ENCODE measurements at places on chromosomes 3 and 15.

- DNase-seq, result no peak
Measured at GRCh38 chr3:141348837-141349236, 19.5 kb upstream of the ZBTB38 start.

DNA sequence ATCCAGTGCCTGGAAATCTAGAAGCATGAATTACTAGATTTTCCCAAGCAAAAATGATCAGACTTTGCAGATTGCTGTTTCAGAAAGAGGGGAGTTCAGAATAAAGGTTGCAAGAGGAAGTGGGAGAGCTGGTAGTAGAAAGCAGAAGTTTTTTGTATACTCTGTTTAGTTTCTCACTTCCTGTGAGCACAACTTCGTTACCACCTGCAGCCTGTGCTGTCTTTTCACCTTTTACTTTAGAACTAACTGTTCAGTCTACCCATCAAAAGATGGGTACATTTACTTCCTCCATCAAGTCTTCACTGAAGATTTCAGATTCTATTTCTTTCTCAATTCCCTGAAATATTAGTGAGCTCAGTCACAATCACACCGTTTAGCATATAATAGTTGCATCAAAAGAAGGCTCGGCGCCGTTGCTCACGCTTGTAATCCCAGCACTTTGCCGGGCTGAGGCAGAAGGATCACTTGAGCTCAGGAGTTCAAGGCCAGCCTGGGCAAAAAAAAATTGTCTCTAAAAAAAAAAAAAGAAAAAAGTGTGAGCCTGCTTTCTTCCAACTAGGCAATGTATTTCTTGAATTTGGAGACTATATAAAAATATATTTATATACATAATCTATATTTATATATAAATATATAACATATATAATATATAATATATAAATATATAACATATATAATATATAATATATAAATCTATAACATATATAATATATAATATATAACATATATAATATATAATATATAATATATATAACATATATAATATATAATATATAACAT, 1.8 kb upstream of the CEP97 start:
- DNase-seq, result no peak

GRCh38 chr3:46375814-46376213, 5.1 kb downstream of the CCR5 start:
- DNase-seq, result no peak

DNA sequence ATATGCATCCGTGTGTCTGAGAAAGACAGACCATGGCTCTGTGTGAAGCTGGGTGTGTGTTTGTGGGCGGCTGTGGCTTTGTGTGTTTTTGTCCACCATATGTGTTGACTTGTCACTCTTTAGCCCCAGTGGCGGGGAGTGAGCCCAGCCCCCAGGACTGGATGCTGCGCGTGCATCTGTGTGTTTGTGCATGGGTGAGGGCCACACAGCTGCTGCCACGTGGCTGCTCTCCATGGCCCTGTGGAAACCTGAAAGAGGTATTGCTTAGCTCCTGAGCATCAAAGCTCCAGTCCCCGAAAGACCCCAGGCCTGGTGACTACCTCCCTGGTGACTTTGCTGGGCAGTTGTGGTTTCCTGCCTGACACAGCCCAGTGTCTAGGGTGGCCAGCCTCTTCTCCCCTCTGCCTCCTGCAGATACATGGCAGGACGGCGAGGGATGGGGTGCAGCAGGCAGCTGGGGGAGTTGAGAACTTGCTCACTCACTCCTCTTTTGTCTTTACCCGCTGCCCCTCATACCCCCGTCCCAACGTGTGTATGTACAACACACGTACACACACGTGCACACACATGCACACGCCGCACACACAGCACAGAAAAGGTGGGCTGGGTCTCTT, 6.5 kb downstream of the EPHB3 start:
- DNase-seq, result no peak

GRCh38 chr3:152174876-152175527, 93.7 kb upstream of the MBNL1 start:
- DNase-seq, result no peak

DNA sequence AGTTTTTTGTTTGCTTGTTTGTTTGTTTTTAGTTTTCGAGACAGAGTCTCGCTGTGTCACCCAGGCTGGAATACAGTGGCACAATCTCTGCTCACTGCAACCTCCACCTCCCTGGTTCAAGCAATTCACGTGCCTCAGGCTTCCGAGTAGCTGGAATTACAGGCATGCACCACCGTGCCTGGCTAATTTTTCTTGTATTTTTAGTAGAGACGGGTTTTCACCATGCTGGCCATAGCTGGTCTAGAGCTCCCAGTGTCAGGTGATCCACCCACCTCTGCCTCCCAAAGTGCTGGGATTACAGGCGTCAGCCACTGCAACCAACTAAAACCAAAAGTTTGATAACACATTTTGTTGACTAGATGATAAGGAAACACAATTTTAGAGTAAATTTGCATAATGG, 372.7 kb downstream of the FGF12 start:
- no peak for DNase-seq

DNA sequence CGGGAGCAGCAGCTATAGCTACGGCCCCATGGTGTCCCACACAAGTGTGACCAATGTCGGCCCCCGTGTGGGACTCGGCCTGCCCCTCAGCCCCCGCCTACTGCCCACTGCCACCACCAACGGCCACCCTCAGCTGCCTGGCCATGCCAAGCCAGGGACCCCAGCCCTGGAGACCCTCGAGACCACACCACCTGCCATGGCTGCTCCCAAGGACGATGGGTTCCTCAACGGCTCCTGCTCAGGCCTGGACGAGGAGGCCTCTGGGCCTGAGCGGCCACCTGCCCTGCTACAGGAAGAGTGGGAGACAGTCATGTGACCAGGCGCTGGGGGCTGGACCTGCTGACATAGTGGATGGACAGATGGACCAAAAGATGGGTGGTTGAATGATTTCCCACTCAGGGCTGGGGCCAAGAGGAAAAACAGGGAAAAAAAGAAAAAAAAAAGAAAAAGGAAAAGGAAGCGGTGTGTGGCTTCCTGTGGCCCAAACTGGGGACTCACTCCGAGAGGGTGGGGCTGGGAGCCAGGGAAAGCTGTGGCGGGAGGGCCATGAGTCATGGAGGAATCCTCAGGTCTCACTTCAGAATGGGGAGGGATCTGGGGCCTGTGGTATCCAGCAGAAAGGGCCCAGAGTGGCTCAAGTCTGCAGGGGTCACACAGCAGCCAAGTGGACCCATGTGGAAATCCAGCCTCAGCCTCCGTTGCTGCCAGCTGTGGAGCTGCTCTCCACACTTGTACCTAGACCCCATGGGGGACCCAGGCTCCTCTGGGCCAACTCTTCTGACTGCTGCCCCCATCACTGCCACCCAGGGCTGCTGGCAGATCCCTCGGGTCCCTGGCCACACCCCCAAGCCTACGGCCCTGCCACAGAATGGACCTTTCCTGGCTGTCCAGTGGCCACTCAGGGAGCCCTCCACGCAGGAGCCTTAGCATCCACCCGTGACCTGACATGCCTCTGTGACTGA, 26.1 kb downstream of the PTH1R start:
- DNase-seq, result peak; percentile 56

DNA sequence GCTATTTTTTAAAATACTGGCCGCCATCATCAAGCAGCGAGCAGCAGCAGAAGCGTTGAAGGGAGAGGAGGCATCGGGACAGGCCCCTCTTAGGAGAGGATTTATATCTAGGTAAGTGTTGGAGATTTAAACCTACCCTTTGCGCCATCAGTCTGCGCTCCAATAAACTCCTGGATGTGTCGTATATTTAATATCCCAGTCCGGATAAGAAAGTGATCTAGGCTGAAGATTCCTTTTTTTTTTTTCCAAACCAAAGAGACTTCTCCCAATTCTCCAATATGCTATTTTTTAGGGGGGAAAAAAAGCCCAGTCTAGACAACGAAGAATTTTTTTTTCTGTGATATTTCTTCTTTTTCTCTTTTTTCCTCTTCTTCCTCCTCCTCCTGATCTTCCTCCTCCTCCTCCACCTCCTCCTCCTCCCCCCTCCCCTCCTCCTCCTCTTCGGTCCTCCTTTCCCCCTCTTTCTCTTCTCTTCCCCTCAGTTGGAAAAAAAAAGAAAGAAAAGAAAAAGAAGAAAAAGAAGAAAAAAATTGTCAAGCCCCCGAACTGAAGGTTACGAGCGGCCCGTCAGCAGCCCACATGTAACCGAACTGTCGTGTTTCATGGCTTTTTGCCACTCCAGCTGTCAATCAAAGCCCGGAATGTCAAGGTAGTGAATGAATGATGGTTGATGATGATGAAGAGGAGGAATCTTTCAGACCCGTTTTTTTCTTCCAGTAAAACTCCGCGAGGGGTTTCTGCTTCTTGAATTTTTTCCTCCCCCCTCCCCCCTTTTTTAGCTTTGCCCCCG, 835 bp downstream of the MEIS2 start:
- DNase-seq, result peak; percentile 54

- DNase-seq, result no peak
Measured at GRCh38 chr3:31142139-31142538, 247.7 kb upstream of the GADL1 start.

GRCh38 chr15:74525945-74526344, 15.1 kb upstream of the ARID3B start:
- peak; percentile 98 for DNase-seq

- DNase-seq, result no peak
Measured at GRCh38 chr15:89174476-89174875, 46.9 kb downstream of the RLBP1 start.

- DNase-seq, result no peak
Measured at GRCh38 chr15:65060641-65061397, 7.0 kb downstream of the RASL12 start.

DNA sequence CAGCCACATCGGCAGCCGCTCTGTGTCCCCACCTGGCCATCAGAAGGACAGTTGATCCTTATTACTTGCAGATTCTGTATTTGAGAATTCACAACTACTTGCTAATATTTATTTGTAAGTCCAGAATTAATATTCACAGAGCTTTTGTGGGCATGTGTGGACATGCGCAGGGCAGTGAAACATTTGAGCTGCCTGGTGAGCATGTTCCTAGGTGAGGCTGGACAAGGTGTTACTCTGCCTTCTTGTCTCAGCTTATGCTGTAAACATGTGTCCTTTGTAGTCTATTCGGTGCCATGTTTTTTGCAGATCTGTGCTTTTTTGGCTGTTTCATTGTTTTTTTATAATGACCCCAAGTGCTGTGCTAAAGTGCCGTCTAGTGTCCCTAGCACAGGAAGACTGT, 15.6 kb downstream of the FAH start:
- DNase-seq, result peak; percentile 78

DNA sequence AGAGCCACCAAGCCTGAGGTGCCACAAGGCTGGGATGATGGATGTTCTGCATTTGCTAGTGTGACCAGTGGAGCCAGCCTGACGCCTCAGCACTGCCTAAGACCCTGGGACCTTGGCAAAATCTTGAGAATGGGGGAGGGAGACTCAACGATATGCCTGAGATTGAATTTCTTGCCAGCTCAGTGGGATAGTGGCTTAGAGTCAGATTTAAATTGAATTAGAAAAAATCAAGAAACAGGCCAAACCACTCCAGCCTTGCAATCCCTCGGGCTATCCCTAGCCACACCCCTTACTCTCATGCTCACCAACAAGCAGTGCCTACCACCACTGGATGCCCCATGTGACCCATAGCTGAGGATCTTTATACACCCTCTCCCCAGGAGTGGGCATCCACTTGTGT, 18.7 kb upstream of the PDE8A start:
- DNase-seq, result peak; percentile 47

DNA sequence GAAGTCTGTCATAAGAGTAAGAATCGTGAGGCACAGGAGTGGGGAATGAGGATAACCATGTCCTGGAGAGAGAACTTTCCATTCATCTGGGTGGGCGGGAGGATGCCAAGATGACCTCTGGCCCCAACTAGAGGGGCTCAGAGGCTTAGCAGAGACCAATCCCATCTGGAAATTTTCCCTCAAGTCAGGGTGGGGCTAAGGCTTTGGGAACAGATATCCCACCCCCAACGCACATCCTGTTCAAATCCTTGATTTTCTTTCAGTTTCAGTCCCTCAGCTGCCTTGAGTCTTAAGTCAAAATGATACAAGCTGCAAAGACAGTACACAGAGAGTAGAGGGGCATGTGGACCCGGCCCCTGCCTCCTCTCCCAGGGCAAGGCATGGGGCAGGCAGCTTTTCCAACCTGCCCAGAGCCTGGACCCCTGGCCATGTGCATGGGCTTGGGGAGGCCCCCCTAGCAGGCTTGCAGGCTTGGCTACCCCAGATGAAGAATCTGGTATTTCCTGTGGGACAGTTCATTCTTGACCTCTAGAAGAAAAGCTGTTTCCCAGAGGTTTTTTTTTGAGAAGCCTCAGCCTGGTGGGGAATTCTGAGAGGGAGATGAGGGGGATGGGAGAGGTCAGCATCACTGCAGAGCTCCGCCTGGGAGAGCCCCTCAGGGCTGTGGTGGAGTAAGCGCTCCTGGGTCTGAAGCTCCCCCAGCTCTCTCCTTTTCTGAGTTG, 109.7 kb upstream of the HACD2 start:
- DNase-seq, result no peak

DNA sequence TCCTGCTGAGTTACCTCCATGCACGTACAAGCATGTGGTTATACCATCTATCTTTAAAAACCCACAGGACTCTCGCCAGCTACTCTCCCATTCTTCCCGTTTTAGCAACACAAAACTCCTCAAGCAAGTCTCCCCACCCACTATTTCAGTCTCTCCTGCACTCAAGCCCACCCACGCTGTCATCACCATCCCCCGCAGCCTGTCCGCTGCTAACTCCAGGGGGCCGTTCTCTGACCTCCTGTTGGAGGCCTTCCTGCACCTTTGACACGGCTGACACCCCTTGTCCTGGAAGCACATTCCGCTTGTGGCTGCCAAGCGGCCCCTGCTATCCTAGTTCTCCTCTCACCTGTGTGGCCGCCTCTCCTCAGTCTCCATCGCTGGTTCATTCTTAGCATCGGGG, 7.5 kb upstream of the PCSK6 start:
- DNase-seq, result no peak

GRCh38 chr3:138938056-138938876, 8.7 kb downstream of the FOXL2 start:
- no peak for DNase-seq

Data from bronchial epithelial cell (primary cell).